CD4-positive, alpha-beta T cell treated with Interleukin-17A for 1 hour (primary cell): ENCODE measurements at places on chromosomes 3 and 15.

GRCh38 chr3:139546772-139547171, 7.2 kb upstream of the RBP1 start:
- no peak for DNase-seq

DNA sequence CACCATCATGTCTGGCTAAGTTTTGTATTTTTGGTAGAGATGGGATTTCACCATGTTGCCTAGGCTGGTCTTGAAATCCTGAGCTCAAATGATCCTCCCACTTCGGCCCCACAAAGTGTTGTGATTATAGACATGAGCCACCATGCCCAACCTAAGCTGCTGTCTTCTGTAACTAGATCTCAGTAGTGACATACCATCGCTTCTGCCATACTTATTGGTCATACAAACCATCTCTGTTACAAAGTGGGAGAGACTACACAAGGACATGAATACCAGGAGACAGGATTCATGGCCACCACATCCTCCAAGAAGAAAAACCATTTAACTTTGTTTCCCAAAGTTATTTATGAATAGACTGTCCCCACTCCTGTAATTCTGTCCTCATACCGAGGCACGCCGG, 81.3 kb downstream of the SMAD6 start:
- no peak for DNase-seq

- no peak for DNase-seq
These were observed 171.5 kb downstream of the NUP210 start for GRCh38 chr3:13248640-13249039.

GRCh38 chr15:76979996-76980520, 14.9 kb upstream of the PSTPIP1 start:
- no peak for DNase-seq

- DNase-seq, result peak; percentile 89
These were observed at the start of gene RASGRP1 for GRCh38 chr15:38564557-38565286. Gene RASGRP1 (minus strand): TSS chr15:38564814. CDS start chr15:38564628, 186 bp downstream.

DNA sequence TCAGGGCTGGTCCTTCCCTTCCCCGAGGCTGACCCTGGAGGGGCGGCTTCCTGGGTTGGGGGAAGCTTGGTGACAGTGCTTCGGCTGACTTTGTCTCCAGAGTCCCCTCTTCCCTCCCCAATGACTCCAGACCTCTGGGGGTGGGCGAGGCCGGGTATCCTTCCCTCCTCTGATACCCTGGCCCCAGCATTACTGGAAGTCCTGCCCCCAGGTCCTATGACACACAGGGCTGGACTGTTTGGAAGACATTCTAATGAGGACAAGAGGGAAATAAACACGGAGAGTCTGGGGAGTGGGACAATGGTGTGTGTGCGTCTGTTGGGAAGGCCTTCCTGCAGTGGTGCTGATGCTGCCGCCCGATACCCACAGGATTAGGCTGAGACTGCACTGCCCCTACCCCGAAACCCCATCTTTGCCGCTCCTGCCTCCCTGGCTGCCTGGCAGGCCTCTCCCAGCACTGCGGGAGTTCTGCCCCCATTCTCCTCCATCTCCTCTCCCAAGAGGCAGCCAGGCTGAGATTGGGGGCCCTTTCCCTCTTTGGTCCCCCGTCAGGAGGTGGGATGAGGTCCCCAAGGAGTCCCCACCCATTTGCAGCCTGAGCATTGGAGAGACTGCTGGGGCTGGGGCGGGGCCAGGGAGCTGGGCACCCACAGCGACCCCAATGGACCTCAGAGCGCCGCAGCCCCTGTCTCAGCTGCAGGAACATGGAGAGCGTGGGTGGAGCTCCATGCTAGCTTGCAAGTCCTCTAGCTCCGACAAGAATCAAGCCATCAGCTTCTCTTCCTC, 29.7 kb upstream of the FBLN2 start:
- DNase-seq, result no peak

DNA sequence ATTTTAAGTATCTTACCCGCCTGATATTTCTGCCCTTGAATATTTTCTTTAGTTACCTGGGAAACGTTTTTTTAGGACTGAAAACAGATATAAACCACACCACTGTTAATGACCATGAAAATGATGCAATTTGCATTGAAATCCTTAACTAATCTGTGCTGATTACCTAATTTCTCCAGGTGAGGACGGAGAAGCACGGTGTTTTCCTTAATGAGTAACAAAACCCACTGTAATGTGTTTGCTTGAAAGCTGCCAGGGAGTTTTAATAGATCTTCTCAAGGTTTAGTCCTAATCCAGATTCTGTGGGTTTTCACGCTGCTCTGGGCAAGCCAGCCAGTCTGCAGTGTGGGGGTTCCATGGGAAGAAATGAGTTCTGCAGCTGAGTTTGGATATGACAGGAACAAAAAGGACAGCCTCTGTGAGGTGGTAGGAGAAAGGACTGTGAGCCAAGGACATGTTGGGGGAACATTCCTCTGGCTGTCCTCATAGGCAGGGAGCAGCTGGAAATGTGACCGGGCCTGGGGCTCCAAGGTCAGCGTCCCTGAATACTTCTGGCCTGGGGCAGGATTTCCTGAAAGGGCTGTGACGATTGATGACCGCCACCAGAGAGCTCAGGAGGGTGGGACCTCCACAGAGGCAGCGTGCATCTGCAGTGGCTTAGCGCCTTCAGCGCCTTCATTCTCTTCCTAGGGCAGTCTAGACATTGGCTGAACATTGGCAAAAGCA, 18.6 kb downstream of the THSD4 start:
- no peak for DNase-seq
